ENCODE measurements at places on chromosomes 2 and 18.

DNA sequence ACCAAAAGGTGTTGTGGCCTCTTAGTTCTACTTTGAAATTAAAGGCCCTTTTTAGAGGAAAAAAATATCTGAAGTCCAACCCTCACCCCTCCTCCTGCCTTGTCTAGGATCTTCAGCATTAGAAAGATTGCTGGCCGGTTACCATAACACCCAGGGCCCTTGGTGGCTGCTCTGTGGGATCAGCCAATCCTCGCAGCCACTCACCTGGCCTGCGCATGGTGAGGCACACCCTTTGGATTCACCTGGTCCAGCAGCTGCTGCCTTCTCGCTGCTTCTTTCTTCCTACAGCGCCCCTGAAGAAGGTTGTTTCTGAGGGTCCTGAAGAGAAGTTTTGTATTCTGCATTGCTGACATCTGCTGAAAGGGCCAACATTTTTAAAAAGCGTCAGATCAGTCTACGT, 25.2 kb downstream of the DYTN start:
- DNase-seq: no peak

GRCh38 chr2:115999039-115999438, 1556.6 kb downstream of the DPP10 start:
- no peak for DNase-seq

- no peak for DNase-seq
Observed at GRCh38 chr2:48479915-48480314, 50.0 kb upstream of the STON1 start.

- DNase-seq: no peak
Observed at GRCh38 chr18:67964462-67964861, 447.9 kb upstream of the DSEL start.

GRCh38 chr2:132697556-132698205, 27.7 kb upstream of the LYPD1 start:
- no peak for DNase-seq

GRCh38 chr2:28332696-28333095, 60.0 kb upstream of the FOSL2 start:
- no peak for DNase-seq

- no peak for DNase-seq
Observed at GRCh38 chr2:204566439-204566838, 21.2 kb downstream of the PARD3B start.

- DNase-seq: no peak
Observed at GRCh38 chr18:36514778-36515177, 217.3 kb downstream of the FHOD3 start.

DNA sequence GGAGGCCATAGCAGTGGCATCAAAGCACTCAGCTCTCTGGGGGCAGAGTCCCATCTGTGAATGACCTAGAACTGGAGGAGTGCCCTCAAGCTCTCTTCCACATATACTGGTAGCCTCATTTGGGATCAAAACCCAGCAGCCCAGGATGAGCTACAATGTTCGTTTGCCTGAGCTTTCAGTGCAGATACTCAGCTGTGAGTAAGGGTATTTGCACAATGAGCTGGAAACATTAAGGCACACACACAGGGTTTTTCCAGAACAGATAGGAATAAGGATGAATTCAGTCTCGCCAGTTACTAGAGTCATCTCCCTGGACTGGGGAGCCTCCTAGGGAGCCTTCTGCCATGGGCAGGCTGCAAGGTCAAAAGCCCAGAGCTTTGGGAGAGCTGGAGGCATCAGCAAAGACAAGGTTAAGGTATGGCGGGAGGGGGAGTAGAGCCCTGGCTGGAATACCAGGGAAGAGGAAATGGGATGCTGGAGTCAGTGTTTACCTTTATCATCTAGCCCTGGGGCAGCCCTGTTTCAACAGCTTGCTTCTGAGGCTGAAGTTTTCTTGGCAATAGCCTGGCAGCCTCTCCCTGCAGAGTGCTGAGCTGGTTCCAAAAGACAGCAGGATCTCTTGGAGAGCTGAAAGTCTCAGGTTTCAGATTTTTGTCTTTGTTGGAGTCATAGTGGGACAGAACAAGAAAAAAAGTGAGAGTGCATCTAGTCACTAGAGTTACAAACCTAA, 187.7 kb downstream of the LOXHD1 start:
- no peak for DNase-seq

- no peak for DNase-seq
Observed at GRCh38 chr2:132782176-132782783, 112.3 kb upstream of the LYPD1 start.

DNA sequence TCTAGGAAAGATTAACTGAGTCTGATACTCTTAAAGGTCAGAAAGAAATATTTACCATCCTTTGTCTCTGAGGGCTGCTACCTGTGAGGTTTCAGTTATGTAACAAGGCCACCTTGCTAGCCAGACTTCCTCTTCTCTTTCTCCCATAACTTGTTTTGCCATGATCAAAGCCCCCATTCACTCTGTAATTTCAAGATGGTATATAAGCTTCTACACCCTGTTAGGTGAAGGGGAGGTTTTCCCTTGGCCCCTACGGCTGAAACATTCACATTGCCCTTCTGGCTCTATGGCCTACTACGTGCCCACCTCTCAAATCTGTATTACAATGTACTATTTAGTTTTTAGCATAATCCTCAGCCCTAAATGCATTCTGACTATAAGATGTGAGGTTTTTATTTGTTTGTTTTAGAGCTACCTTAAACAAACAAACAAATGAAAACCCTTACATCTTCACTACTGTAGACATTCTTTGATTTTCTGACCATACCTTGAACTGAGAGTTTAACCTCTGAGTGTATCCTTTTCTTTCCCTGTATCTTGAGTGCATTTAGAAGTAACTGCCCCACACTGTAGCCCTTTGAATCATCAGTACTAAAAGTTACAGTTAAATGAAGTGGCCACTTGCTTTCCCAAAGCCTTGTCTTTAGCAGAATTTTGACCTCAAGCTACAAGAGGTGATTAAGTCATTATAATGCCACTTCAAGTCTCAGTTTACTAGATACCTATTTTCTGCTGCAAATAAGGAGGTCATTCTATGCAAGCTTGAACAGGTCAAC, 332.2 kb downstream of the SOCS6 start:
- DNase-seq: no peak

- DNase-seq: no peak
Observed at GRCh38 chr2:147330925-147331324, 513.9 kb upstream of the ACVR2A start.

DNA sequence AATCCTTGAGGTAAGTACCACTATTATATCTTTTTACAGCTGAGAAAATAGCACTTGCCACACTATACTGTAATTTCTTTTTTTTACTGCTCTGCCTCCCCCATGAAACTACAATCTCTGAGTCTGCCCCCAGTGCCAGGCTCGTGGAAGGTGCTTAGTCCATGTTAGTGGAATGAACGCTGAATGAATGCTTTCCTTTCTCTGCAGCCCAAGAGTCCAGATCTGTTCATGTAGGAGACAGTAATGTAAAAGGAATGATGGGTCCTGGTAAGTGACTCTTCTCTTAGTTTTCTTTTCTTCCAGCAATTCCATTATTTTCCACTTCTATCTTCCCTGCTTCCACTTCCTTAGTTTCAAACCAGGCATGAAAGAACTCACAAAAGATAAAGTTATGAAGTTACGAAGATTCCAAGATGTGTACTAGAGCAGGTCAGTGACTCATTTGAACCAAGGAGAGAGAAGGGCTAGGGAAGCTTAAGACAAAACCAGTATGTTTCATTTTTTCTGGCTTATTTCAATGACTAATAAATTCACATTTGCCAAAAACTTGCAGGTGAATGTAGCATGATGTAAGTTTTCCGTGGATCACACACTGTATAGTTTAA, 46.0 kb downstream of the ARHGEF33 start:
- no peak for DNase-seq

DNA sequence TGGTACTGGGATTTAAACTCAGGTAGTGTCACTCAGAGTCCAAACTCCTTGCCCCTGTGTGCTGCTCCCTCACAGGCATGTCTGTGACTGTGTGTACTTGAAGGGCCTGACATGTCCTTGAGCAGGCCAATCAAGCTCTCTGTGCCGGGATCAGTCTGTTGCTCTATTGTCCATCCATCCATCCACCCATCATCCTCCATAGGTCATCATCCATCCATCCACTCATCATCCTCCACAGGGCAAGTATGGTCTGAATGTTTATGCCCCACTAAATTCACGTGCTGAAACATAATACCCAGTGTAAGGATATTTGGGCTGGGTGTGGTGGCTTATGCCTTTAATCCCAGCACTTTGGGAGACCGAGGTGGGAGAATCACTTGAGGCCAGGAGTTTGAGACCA, 24.5 kb upstream of the NEB start:
- no peak for DNase-seq

GRCh38 chr2:102313950-102314349, 2.6 kb downstream of the IL1RL1 start:
- DNase-seq: no peak

- no peak for DNase-seq
Observed at GRCh38 chr2:141791521-141791920, 339.3 kb downstream of the LRP1B start.

DNA sequence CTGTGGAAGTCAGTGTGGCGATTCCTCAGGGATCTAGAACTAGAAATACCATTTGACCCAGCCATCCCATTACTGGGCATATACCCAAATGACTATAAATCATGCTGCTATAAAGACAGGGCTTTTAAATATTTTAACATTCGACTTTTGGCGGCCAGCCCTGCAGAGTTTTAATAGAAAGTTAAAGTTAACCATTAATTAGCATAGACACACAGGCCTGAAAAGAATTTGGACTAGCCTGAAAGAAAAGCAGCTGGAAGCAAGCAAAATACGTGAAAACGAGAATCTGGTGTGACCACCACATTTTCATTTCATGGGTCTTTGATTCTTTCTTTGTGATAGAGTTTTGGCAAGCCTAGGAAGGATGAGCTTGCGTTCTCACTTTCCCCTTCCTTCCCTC, 184.0 kb downstream of the SCG2 start:
- no peak for DNase-seq

Data from Right ventricle myocardium superior (tissue), 1 donor.